ENCODE measurements at places on chromosomes 4 and X.

DNA sequence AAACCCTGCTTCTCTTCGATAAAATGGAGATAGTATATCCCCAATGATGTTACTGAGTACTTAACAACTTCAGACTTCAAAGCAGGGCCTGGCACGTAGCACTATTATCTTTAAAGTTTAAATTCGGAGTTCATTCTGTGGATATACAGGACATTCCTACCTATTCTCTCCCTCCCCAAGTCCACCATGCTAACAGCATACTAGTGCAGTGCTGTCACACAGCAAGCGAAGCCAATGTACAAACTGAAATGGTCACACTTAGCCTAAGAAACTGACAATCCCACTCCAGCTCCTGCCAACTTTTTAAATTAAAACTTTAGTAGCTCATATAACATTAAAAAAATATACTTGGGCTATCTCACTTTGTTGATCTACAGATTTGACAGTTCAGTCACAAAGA is 1.2 kb upstream of the DNAJB14 start:
- no peak for DNase-seq

DNA sequence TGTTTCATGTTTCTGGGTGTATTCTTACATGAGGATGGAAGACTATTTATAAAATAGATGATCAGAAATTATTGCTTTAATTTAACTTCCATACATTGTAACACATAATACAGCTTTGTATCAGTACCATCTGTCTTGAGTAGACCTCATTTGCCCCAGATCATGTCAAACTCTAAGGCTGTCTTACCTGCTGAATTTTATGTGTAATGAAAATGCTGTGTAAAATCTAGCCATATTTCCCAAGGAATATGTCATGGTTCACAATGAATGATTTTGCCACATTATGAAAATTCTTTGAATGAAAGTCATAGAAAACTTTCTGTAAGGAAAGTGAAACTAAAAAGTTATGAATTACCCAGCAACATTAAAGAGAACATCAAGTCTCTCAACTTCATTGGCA is 7.4 kb downstream of the BDH2 start:
- DNase-seq: no peak

DNA sequence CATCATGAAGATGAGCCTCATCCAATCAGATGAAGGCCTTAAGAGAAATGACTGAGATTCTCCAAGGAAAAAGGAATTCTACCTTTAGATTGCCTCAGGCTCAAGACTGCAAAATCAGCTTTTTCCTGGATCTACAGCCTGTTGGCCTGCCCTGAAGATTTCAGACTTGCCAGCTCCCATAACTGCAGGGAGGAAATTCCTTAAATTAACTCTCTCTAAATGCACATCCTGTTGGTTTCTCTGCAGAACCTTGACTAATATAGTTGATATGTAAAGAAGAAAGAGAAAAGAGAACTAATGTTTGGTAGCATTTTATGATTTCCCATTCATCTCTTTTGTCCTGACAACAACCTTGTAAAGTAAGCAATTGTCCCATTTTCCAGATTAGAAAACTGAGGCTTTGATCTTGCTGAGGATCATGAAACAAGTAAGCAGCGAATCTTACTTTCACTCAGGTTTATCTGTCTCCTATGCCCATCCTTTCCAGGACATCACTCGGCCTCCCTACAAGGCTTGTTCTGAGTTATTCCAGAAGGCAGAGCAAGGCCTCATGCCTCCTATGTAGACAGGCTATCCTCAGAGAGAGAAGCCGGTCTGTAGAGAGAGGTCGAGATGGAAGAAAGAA is 115.0 kb upstream of the LDB2 start:
- peak; percentile 27 for DNase-seq

DNA sequence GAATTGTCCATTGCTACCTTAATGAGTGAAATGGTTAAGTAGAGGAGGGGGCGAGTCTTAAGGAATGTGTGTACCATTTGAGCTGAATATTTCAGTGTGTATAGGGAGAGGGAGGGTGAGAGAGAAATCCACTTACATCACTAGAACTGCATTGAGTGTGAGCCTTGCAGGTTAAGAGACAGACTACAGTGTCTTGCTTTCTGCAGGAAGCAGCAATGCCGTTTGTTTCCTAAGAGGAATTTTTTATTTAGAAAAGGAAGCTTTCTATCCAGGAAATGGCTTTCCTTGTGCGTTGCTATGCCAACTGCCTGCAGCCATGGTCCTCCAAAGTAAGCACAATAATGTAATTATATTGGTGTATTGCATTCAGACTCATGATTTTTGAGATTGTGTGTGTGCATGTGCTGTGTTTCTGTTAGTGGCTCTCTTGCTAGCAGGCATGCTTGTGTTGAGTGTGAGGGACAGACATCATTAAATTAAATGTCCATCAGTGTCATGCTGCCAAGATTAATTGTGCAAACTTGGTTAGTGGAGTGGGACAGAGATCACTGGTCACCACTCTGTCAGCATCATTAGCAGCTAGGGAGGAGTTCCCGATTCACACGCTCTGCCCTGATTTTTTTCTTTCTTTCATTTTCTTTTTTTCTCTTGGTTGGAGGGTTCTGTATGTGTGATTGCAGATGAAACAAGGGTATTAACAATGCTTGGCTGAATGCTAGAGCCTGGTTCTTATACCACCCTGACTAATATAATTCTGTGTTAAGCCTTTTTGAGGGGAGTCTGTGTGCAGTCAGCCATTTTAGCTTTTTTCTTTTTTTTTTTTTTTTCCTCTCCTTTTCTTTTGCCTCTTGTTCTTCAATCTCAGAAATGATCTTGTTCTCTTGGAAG is 164.3 kb downstream of the RAPGEF2 start:
- peak; percentile 43 for DNase-seq

DNA sequence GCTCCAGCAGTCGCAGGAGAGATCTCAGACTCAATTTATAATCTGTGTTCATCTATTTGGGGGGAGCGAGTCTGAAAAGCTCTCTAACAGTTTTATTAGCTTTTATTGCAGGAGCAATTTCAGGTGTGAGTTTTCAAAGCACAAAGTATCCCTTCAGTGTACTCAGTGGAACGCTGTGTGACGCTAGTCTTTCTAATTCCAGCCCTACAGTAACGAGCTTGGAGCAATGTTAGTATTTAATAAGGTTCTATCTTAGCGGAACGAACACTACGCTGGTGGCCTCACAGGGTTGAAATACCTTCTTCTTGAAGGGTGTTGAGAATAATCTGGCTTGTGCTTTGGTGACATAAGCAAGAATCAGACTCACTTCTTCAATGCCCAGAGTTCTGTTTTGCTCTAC is 8.4 kb downstream of the HS3ST1 start:
- DNase-seq: no peak

DNA sequence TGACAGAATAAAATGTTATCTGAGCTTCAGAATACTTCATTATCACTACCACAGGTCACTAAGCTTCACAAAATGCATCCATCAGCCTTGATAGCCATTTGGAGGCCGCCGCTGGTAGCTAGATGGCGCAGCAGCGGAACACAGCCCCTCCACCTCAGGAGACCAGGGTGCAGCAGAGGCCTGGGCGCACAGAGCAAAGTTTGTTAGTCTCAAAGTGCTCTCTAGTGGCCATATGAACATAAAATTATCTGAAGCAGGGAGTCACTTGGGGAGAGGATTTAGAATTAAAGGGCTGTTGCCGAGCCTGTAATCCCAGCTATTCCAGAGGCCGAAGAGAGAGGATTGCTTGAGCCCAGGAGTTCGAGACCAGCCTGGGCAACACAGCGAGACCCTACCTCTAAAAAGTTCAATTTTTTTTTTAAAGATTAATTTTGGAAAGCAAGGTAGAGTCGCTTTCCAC is 8.1 kb upstream of the DCTD start:
- peak; percentile 73 for DNase-seq

- no peak for DNase-seq
Observed at GRCh38 chr4:13396161-13396560, 88.0 kb downstream of the RAB28 start.

GRCh38 chrX:119970574-119970973 is 27.0 kb upstream of the NKAP start:
- DNase-seq: no peak

GRCh38 chrX:24838629-24839028 is 144.9 kb downstream of the POLA1 start:
- no peak for DNase-seq

DNA sequence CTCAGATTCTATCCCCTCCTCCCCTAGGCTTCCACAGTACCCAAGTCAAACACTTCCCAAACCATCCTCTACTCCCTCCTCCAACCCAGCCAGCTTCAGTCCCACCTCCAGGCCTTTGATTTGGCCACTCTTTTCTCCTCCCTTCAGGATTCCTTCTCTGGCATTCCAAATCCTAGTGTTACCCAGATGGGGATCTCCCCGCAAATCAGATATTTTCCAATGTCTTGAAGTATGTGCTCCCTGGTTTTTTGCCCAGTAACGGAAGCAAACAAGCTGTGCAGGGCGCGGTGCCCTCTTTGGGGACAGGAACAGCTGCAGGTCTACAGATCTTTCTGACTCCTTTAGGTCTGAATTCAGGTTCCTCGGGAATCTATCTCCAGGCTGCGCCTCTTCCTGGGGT is 2.2 kb upstream of the SYN1 start:
- DNase-seq: no peak

DNA sequence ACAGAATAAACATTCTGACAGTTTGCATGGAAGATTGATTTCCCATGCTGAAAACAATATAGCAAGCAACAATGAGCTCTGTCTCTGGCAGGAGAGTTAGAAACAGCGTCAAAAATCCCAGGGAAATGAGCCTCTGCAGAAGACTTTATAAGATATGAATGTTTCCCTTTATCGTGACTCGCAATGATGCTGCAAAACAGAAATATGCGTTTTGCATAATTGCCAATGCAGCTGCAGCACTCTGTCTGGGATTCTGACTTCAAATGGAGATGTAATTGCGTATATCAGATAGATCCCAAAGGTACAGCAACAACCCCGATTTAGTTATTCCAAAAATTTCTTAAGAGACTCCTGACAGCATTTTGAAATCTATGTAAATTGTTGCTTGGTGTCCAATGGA is 702.4 kb upstream of the EPHA5 start:
- DNase-seq: peak; percentile 55

- no peak for DNase-seq
Observed at GRCh38 chr4:37967736-37968135, 7.5 kb downstream of the PTTG2 start.

DNA sequence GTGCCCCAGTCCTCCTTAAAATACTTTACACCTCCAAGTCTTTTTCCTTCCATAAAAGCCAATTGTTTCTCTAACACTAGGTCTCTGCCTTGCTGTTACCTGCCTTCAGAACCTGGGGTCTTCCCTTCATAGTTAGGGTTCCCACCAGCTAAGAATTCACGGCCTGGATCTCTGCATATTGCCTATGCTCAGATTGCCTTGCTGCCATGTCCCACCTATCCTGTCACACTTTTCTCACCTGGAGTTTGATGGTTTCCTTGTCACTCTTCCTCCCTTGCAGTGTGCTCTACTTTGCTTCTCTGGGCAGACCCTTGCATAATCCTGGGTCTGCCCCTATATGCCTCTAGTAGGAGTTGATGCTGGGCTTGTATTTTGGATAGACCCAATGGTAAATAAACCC is 36.6 kb upstream of the TMPRSS11E start:
- DNase-seq: no peak

- DNase-seq: no peak
Observed at GRCh38 chr4:139728840-139729239, 63.2 kb downstream of the MGST2 start.

DNA sequence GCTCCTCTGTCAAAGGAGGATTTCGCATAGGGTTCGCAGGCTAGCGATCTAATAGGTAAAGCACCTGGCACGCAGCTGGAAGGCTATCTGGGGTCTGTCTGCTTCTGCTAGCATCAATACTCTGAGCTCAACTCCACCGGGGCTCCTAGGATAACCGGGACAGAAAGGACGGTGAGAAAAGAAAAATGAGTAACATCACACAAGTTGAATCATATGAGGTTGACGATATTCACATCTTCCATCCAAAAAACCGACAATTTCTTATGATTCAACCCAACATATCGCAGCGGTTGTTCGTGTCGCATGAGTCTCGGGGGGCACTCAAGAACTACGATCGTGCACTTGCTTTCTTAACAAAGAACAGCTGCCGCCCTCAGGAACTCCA is 1.8 kb downstream of the PROM1 start:
- DNase-seq: no peak

GRCh38 chrX:30570505-30570904 is 7.1 kb downstream of the TASL start:
- no peak for DNase-seq

GRCh38 chrX:110215411-110215810 is 102.5 kb downstream of the AMMECR1 start:
- no peak for DNase-seq

DNA sequence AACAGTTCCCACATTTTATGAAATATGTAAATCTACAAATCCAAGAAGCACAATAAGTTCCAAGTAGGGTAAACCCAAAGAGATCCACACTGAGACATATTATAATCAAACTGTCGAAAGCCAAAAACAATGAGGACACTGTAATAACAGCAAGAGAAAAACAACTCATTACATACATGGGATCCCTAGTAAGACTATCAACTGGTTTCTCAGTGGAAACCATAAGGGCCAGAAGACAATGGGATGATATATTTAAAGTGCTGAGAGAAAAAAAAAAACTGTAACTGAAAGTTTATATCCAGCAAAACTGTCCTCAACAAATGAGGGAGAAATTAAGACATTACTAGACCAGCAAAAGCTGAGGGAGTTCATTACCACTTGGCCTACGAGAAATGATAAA is 34.7 kb downstream of the GLRA2 start:
- DNase-seq: no peak

GRCh38 chr4:76568262-76568661 is 133.2 kb downstream of the SHROOM3 start:
- DNase-seq: no peak

DNA sequence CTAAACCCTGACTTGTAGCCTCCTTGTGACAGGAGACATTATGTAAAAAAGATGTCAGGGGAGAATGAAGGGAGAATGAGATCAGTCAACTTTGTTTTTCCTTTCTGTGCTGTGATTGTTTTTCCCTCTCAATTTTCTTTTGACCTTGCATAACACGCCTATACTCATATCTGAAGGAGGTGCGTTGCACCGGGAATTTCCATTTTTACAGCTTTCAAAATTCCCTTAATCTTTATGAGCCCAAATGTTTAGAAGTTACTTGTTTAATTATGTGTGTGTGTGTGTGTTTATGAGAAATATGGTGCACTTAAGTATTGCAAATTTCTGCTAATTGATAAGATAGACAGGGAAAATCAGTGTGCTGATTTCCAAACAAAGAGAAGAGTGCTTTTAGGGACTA is 21.6 kb downstream of the SYNPO2 start:
- no peak for DNase-seq

DNA sequence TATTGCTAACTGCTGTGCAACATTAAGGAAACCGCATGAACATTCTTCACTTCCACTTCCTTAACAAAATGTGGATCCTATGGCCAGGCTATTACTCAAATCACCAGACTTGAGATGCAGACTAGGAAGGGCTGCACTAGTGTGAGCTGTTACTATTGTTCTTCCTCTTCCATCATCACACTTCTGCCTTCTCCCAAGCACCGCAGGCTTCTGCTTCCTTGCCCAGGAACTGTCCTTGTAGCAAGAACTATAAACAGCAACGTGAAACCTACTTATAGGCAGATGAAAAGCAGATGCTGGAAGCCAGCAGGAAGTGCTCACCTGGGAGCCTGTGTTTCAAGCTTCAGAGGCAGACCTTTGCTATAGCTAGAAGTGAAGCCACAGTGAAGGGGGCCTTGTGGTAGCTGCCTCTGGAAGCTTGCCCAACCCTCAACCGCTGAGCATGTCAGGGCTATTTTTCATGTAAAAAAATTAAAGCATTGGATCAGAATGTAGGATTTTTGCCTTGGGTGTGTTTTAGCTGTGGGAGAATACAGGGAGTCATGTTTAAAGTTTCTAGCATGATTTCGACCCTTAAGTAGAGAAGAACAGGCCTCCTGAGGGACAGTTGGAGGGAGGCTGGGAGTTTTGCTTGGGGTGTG is 43.9 kb downstream of the CLNK start:
- peak; percentile 31 for DNase-seq
